ENCODE measurements at places on chromosomes 1 and 21.

GRCh38 chr1:24946861-24947658 lies 17.0 kb upstream of the RUNX3 start:
- peak; percentile 81 for DNase-seq

DNA sequence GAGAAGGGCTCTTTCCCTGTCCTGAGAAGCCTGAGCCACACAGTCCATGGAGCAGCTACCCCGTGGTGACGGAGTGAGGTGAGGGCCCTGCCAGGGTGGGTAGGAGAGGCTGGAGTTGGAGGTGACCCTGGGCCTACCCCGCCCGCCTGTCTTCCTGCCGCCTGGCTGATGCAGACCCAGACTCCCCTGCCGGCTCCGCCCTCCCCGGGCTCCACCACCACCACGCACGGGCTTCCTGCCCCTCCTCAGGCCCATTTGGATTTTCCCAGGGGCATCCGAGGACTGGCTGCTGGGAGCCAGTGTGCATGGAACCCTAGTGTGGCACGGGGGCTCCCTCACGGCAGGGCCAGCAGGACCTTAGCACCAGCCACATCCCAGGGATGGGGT lies 32.5 kb downstream of the PODN start:
- no peak for DNase-seq

DNA sequence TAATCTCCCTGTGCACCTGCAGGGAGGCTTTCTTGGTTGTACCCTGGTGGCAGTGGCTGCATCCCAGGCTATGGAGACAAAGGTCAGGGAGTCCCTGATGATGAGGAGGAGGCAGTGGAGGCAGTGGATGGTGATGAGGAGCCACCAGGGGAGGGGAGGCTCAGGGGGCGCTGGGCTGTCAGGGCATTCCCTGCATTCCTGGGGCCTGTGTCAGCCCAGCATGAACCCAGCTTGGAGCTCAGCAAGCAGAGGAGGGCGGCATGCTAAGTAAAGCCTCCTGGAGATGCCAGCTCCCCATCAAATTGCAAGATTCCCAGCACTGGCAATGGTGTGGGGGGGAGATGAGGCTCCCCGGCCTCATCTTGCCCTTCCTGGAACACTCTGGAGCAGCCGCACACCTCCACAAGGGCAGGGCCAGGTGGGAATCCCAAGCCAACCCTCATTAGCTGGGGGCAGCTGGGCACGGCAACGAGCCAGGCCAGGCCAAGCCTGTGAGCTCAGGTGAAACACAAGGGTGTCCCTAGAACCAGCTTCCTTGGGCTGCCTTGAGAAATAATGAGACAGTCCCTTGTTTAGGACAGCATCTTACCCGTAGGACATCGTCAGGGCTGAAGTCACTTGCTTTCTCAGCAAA lies 469.5 kb downstream of the MATN1 start:
- no peak for DNase-seq

GRCh38 chr1:35220976-35221375 lies 28.0 kb upstream of the SFPQ start:
- DNase-seq: peak; percentile 55

DNA sequence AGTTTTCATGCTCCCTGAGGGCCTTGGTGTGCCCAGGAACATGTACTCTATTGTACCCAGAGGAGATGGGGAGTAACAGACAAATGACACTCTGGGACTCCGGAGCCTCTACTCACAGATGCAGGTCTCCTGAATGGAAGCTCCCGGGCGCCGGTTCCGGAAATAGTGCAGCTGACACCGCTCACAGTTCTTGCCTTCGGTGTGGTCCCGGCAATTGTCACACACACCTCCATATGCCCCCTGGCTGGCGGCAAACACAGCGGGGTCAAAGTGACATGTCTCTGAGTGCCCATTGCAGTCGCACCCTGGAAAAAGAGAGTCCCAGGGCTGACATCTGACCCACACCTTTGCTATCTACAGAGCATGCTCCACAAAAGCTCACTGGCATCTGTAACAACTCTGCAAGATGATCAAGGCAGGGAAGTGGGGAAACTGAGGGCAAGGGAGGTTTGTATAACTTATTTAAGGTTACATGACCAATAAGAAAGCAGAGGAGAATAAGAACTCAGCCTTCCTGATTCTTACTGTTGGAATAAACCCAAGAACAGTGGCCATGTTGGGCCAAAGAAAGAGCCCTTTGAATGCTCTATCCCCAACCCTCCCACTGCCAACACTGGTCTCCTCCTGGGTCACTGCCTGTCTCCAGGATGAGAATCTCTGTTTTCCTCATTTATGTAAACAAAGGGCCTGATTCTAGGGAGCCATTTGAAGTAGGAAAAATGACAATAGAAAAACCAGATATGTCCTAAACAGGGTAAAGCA lies 22.4 kb downstream of the LAMB3 start:
- DNase-seq: no peak

- DNase-seq: no peak
These were observed 8.6 kb downstream of the ACOT7 start for GRCh38 chr1:6384962-6385361.

- no peak for DNase-seq
These were observed 6.1 kb downstream of the CD1C start for GRCh38 chr1:158295791-158296190.
